T1000 (cell line): ENCODE measurements at places on chromosomes 4 and X.
A peak's percentile ranks its signal among the peaks of the same experiment; 100 is the strongest.

DNA sequence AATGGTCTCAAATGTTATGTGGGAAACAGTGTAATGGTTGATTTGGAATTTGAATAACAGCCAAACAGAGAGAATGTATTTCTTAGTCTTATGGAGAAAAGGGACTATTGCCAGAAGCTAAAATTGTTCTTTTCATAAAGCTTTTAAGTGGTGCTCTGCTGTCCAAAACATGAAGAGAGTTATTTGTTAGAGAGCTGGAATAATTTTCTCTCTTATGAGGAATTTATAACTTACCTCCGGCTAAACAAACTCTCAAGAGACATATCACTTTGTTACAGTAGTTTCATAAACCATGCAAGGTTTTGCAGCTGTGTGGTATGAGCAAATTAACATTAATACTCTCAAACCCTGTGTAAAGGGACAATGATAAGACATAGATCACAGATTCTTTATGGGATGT, 28.6 kb downstream of the SULT1B1 start:
- DNase-seq = no peak

DNA sequence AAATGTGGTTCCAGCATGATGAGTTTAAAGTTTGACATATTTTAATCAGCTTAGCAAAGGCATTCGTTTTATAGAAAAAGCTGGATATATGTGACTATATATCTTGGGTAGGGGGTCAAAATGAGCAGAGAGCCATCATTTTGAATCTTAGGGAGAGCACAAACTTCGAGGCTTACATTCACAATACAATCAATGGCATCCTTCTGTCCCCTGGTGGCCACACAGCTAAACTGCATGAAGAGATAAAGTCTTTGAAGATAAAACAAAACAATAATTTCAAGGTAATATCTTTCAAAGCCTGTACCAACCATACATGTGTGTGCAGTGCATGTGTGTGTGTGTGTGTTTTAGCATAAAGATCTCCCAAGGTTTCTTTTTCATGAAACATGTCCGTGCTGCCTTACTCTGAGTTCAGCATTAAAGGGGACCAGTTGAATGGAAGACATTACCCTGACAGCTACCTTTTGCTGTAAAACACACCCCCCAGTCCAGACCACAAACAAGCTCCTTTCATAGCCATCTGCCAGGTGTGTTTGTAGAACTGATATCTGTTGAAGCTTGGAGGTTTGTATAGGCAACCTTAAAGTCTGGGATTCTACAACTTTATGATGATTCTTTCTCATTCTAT, 22.0 kb downstream of the DYNLT3 start:
- no peak for DNase-seq

- DNase-seq = no peak
Measured at GRCh38 chr4:170391066-170391740, 301.4 kb upstream of the AADAT start.

GRCh38 chrX:86047174-86047935, at the start of gene CHM:
Gene CHM, minus strand, starts transcription at chrX:86047558. Its CDS starts 26 bp downstream, at chrX:86047532.
- no peak for DNase-seq

DNA sequence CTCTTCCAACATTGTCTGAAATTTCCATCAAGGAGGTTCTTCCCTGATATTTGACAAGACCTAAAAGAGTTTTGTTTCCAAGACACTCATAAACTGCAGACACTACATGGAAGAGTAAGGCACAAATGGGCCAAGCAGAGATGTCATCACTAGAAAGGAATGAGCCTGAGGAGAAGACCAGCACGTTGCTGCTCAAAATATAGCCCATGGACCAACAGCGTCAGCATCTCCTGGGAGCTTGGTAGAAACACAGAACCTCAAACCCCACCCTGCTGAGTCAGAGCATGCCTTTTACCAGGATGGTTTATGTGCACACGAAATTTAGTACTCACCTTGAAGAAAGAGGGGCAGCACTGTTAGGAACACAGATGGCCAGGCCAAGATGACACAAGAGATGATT, 128.7 kb upstream of the MID1 start:
- peak; percentile 17 for DNase-seq

- no peak for DNase-seq
Measured at GRCh38 chr4:182495645-182496385, 252.6 kb downstream of the TENM3 start.

- no peak for DNase-seq
Measured at GRCh38 chrX:3733043-3733430, 19.6 kb upstream of the PRKX start.

GRCh38 chr4:15883610-15884243, 54.8 kb downstream of the FGFBP1 start:
- DNase-seq = no peak

DNA sequence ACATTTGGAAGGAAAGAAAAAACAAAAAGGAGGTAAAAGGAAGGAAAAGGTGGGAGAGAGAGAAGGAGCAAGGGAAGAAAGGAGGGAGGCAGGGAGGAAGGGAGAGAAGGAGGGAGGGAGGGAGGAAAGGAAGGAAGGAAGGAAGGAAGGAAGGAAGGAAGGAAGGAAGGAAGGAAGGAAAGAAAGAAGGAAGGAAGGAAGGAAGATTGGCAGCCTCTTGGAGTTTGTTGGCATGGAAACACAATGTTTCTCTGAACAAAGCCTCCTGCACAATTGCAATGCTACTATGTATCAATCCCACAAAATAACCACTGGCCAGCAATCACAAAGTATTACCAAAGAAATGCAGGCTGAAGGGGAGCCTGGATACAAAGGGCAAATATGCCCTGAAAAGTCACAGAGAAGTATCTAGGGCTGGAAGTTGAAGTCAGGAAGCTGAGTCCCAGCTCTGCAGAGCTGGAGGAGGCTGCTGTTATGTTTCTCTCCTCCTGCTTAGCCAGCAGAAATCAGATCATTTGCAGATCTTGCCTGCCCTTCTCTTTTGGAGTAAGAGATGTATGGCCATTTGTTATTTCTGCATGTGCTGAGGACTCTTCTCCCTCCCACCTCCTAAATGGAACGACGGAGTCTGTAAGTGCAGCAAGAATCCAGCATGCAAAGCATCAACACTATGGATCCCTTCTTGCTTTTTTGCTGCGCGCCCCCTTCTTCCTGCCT, 195.9 kb upstream of the LDB2 start:
- no peak for DNase-seq

DNA sequence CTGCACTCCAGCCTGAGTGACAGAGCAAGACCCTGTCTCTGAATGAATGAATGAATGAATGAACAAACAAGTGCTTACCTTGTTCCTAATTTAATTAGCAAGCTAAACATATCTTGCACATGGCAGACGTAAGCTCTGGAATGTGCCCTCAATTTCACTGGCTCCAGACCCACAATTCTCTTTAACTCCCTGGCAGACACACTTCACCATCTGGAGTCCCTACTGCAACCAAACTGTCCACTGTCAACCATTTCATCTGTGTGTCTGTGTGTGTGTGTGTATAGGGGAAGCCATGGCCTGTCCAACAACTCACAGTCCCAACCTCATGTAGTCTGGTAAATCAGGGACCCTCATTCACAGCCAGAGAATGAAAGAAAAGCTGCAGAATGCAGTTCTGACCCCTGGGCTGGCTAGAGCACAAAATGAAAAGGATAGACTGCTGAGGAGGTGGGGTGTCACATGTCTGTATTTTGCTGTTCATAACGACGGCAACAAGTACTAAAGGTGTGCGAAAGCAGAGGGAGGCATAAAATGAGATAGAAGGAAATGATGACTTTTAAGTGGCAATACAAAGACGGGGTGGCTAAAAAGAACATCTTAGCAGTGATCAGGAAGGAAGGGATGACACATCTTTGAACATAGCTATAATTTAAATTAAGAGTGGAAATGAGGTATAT, 114.1 kb downstream of the TSPAN5 start:
- no peak for DNase-seq

GRCh38 chr4:75672461-75673026, 667 bp downstream of the G3BP2 start:
- peak; percentile 25 for DNase-seq

- no peak for DNase-seq
Measured at GRCh38 chr4:145878501-145879435, 59.9 kb downstream of the ZNF827 start.

DNA sequence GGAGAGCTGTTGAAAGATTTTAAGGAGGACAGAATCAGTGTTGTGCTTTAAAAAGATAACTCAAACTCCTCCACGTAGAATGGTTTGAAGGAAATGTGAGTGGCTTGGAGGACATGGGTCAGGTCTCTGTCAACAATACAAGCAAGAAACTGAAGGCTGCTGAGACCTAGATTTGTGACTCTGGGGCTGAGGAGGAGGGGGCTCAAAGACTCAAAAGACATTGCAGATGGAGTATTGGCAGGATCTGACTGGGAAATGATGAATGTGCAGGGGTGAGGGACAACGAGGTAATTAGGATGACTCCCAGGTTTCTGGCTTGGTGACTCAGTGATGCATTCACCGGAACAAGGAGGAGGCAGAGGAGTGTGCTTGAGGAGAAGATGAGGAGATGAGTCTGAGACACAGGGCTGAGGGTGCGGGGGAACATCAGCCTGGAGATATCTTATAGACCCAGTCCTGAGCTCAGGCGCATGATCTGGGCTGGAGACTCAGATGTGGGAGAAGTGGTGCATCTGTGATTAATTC, 3.3 kb upstream of the RPS4X start:
- no peak for DNase-seq

- DNase-seq = no peak
Measured at GRCh38 chr4:59122626-59123025, 2012.4 kb upstream of the IGFBP7 start.

DNA sequence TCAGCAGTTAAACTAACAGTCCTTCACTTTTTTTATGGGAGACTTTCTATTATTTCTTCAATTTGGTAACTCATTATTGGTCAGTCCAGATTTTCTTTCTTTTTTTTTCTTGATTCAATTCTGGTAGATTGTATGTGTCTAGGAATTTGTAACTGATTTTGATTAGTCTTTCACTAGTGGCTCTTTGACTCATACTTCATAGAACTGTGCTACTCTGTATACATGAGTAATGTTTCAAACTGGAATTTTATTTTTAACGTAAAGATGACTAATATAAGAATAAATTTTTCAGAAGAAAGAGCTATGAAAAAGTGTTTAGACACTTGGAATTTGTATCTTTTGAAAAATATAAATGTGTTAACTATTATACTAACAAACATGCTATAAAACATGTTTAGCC, 813.0 kb downstream of the TRAM1L1 start:
- DNase-seq = no peak

GRCh38 chr4:48877827-48878535, 28.6 kb downstream of the OCIAD2 start:
- no peak for DNase-seq

GRCh38 chr4:59094505-59094904, 1984.3 kb upstream of the IGFBP7 start:
- DNase-seq = no peak

DNA sequence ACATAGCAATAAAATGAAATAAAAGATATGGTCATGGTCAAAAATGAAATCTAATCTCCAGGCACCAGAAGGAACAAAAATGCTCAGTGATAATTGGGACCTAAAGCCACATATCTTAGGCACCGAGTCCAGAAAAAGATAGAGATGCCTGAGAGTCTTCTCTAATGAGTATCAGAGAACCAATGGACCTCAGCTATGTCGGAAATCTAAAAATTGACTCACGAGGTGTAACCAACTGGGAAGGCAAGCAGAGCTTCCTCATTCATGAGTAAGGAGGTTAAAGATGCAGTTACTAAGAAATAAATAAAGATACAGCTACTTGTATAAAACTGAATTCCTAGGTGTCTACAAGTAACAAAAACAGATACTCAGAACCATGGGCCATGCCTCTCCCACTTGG, 72.1 kb downstream of the KLHL34 start:
- DNase-seq = no peak

GRCh38 chr4:20456407-20456806, 204.7 kb downstream of the SLIT2 start:
- no peak for DNase-seq

- no peak for DNase-seq
Measured at GRCh38 chr4:2879026-2879425, 35.4 kb downstream of the ADD1 start.

GRCh38 chr4:23837371-23837770, 52.5 kb downstream of the PPARGC1A start:
- no peak for DNase-seq

DNA sequence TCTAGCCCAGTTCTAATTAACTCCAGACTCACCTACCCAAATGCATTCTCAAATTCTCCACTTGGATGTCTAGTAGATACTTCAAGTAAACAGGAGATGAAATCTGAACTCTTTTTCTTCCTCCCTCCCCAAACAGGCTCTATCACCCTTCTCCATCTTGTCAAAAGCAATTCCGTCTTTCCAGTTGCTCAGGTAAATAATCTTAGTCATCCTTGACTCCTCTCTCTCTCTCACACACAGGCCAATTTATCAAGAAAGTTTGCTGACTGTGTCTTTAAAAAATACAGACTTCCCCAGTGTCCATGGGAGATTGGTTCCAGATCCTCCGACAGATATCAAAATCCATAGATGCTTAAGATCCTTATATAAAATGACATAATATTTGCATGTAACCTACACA, 12.9 kb downstream of the TXK start:
- no peak for DNase-seq

DNA sequence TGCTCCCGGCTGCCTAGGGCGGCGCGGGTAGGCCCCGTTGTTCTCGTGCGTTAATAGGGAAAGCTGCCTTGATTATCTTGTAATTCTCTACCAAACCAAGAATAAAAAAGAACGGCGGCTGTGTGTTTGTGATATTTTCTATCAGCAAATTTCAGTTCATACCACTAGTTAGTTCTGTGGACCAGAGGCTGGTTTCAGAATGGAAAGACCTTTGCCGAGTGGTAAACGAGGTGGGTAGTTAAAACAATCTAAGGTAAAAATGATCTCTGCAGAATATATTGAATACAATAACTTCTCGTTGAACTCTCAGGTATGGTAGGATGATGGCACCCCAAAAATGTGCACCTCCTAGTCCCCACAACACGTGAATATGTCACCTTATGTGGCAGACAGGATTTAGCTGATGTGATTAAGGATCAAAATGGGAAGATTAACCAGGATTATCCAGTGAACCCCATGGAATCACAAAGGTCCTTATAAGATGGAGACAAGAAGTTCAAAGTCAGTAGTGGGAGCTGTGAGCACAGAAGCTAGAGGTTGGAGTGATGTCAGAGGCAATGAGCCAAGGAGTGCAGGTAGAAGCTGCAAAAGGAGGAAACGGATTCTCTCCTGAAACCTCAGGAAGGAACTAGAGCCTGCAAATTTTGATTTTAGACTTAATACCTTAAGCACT, 574 bp upstream of the CFAP97 start:
- DNase-seq = no peak

DNA sequence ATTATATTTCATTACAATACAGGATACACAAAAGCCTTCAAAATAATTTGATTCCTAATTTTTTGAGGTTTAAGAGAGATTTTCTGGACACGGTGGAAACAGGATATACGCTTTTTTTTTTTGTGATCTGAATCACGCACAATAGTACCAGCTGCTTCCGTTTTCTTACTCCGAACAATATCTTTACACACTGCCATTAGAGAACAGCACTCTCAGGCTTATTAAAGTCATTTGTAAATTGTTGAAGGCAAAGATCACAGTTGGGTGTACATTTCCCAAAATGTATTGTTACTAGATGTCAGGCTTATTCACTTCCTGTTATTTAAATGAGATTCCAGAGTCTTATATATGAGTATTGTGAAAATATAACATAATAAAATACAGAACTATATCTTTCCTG, 71.5 kb downstream of the TMEM47 start:
- DNase-seq = no peak

GRCh38 chr4:132651196-132651595, 497.9 kb upstream of the PCDH10 start:
- no peak for DNase-seq

GRCh38 chr4:79292008-79292407, 33.9 kb downstream of the NAA11 start:
- DNase-seq = no peak
